ENCODE measurements at places on chromosomes 7 and 10.

DNA sequence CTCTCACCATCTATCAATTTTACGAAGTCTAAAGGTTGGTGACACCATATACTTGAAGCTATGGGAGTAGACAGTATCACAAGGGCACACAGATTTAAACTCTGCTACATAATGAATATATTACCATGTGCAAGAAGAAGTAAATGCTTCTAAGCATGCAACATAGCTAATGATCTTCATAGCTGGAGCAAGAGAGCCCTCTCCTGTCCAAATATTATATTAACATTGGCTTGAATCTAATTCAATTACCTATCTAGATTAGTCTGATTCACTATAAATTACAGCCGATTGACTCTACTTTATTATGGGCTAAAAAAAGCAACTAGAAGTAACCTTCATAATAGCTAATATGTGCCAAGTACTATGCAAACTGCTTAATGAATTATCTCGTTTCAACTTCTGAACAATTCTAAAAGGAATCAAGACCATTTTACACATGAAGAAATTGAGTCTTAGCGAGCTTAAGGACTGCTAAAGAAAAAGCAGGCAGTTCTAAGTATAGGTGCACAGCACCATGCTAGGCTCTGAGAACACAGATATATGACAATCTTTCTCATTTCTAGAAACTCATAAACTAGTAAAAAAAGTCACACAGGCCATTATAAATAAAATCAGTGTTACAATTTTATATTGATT, 21.9 kb downstream of the FRA10AC1 start:
- DNase-seq, result peak; percentile 17

DNA sequence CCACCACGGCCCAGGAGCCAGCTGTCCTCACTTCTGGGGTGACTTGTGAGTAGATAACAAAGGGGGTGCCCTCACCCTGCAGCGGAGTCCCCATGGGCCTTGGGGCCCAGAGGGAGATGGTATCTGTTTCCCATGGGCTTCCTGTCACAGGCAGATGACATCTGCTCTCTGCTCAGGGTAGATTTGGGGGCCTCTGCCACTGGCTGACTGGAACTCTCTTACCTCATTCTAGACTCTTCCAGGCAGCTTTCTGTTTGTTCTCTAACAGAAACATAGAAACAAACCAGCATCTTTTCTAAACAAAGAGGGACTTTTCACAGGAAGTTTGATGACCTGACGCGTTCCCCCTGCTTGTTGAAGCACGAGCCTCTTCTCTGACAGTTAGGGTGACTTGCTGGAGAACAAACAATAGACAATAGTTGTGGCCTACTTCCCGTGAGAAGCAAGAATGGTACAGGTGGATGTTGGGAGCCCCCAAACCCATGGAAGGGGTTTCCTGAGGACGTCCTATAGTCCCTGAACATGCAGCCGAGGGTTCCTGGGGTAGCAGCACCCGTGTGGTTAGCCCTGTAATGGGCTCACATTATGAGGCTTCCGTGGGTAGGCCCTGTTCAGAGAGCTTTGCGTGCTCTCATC, 61.6 kb downstream of the GRK5 start:
- DNase-seq, result peak; percentile 93

GRCh38 chr7:47526466-47526865, 55.4 kb downstream of the TNS3 start:
- no peak for DNase-seq

DNA sequence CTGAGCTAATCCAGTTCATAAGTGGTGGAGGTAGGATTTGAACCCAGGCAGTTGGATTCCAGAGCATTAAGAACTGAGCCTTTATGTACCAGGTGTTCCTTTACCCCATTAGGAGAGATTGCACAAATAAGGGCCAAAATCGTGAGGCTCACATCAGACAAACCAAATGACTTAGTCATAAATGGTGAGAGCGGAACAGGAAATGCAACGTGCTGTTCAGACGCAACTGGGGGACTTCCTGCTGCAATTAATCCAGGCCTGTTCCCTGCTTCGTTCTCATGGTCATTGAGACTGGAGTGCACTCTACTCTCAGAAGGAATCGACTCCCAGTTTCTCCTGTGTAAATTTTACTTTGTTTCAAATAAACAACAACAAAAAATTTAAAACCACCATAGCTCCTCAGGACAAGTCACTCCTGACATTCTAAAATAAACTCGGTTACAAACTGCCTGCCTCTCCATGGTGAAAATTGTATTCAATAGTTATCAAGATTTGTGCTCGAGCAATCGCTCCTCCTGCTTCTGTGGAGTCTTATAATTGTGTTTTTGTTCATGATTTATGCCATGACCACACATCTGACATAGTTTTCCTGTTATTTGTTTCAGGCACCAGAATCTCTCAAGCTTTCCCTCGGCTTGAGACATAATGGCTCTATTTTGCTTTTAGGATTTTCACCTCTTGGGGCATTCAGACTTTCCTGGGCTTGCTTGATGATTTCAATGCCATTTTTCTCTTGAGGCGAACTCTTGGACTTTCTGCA, 115.3 kb upstream of the BMPER start:
- DNase-seq, result no peak

DNA sequence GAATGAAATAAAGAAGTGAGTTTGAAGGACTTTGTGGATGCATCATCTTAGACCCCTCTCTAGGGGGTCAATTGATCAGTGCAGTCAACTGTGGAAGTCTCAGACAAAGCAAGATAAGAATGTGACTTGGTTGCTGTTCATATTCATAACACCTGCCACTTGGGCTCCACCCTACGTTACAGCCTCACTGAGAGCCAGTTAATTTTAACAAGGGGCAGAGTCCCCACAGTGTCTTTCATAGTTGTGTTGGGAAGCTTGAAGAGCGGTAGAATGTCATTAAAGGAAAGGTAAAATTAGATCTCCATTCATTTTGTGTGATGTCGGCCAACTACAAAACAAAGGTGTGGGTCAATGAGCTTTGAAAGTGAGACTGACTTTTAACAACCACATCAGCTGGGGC, 442.1 kb upstream of the C7orf33 start:
- no peak for DNase-seq

- DNase-seq, result no peak
These were observed 5.3 kb upstream of the EBF3 start for GRCh38 chr10:129969184-129969910.

GRCh38 chr10:66176772-66177171, 749.1 kb upstream of the LRRTM3 start:
- no peak for DNase-seq

- no peak for DNase-seq
These were observed 906 bp downstream of the CDK1 start for GRCh38 chr10:60778971-60779796.

DNA sequence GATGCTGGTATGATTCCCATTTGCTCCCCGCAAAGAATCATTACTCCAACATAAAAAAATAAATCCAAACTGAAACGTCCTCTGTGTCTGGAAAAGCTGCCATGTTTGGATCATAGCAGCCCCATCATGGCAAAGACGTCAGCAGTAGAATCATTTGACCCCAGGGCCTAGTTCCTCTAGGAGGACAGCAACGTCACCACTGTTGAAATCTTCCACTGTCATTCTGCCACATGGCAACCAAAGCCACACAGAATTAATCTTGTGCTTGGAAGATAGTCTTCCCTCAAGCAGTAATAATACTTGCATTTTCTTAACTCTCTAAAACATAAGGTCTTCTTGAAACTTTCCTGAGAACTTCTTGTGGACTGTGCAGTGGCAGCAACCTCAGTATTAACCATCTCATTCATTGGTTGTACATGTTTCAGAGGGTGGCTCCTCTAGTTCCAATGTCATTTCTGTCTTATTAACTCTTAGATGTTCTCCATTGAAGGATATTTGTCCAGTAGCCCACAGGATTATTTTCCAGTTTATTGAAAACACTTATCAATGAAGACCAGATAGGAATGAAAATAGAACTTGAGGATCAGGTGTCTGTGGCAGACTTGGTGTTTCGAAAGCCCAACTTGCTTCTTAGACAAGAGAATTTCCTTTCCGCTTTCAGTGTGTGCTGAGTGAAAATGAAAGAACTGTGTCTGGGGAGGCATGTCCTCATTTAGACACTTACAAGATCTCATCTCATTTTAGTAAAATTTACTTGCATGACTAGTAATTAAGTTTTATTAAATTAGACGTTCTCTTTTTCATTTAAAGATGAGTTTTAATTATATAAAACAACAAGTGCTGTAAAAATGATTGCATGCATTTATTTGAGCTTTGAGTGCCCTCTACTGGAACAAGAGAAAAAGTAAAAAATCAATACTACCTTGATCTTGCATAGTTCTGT, 28.9 kb upstream of the INHBA start:
- DNase-seq, result no peak

DNA sequence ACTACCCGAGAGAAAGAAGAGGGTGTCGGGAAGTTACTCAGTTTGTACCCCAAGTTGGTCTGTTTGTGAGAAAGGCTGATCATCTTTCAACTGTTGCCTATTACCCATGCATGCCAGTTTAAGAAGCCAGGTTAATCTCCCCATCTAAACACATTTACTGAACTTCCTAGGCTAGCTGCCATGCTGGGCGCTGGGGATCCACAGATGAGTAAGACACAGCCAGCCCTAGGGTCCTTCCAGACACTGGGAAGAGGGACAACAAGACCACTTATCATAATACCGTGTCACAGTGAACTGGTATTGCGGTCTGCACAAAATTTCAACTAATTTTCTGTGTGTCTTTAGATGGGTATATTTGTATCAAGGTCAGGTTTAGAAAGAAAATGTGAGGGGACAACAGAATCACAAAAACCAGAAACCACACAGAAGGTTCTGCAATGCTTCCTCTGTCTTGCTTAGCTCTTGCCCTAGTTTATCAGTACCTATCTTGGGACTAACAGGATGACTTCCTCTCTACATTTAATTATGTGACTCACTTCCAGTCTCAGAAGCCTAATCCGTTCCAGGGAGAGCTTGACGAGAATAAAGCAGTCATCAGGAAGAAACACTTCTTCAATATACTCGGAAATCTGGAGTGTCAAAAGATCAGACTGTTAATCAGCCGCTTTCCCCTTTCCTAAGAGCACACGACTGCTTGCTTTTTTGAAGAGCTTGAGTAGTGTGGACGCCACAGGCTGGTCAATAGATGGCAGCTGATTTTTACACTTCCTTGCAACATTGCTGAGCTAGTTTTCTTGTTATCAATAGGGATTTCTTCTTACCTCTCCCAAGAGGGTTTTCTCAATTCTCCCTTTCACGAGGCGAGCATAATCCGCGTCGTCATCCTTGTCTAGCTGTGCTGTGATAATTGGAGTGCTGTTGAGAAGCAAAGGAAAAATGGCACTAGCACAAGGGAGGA, 45.7 kb downstream of the POLR3A start:
- no peak for DNase-seq

GRCh38 chr10:33099748-33100147, 141.7 kb upstream of the ITGB1 start:
- DNase-seq, result no peak

All from CD4-positive, alpha-beta T cell treated with Interleukin-21 for 1 hour (primary cell).